Substantia nigra (tissue), 51 donors: ENCODE measurements at places on chromosomes 13 and 19.

- DNase-seq = no peak
These were observed 764.4 kb downstream of the LIG4 start for GRCh38 chr13:107450931-107451330.

GRCh38 chr19:3477506-3477905 is 2.8 kb downstream of the SMIM24 start:
- DNase-seq = no peak

DNA sequence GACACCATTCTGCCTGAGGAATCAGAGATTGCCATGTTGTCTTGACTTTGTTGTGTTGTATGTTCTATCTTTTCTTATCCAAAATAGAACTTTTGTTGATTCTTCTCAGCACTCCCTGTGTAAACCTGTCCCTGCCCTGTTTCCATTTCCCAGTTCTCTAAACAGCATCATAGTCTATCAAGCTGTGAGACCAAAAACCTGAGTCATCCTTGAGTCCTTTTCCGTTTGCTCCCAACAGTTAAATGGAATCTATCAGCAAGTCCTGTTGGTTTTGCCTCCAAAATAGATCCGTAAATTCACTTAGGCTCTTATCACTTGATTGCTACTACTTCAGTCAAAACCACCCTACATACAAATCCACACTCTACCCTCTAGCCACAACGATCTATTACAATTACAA is 667.1 kb downstream of the PCDH9 start:
- no peak for DNase-seq

- DNase-seq = no peak
These were observed 784 bp downstream of the BCL3 start for GRCh38 chr19:44749292-44749691.

GRCh38 chr13:110860983-110861382 is 53.9 kb downstream of the ANKRD10 start:
- DNase-seq = no peak

GRCh38 chr13:92896842-92897241 is 329.8 kb upstream of the GPC6 start:
- no peak for DNase-seq

DNA sequence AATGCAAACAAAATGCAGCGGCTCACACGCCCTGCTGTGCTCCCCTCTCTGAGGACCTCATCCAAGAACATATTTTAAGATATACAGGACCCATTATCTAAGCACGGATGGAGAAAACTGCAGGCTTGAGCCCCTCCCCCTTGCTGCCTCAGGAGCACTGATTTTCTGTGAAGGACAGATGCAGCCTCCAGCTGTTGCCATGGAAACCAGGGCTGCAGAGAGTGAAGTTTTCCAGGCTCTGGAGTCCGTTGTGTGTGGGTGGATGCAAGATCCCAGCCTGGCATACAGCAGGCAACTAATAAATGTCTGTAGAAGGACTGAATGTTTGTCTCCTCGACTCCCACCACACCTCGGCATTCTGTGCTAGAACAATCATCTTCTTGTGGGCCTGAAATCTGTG is 105.6 kb upstream of the PEG3 start:
- peak; percentile 2 for DNase-seq

- DNase-seq = no peak
These were observed 24.9 kb upstream of the GAS6 start for GRCh38 chr13:113888701-113889330.

DNA sequence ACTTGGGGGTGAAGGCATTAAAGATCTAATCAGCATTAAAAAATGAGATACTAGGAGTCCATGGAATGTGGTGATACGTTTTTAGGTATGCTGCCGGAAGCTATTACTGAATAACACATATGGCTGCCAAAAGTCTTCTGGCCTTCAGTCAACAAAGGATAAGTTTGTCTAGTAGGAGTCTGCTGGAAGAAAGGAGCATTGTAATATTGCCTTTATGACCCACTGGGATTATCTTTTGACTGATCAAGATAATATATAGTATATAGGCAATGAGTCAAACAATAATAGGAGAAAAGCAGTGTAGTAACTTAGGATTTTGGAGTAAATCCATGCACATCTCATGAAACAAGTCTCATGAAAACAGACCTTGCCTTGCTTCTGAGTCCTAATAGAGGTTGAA is 295.4 kb downstream of the SLITRK6 start:
- no peak for DNase-seq
